ENCODE measurements at places on chromosomes 7 and 10.

DNA sequence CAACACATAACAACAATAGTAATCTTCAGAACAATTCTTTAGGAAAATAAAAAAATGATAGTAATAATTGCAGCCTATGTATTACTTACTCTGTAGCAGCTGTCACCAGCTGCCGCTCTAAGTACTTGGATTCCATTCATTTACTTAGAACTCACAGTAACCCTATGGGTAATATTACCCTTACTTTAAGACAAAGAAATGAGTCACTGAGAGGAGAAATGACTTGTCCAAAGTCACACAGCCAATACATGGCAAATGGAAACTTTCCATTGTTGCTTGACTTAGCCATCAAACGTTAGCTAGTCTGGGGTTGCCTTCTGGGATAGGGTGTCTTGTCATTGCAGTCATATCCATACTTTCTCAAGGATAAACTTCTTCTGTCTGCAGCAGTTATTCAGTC is 3.6 kb downstream of the CCNY start:
- no peak for DNase-seq

GRCh38 chr10:64036321-64036930 is 515.2 kb downstream of the REEP3 start:
- no peak for DNase-seq

DNA sequence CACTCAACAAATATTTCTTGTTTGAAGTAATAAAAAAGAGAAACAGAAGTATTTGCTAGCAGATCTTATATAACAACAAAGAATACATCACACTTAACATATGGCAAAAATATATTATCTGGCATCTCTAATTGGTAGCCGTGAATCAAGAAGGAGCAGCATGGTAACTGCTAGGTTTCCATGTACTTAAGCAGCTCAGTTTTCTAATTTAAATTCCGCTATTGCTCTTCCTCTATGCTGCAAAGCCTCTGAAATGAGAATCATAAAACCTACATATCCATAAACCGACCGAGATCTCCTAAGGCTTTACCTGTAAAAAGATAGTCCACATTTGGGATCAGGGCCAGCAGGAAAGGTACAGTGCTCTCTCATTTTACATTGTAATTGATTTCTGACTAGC is 76.6 kb upstream of the PTPRZ1 start:
- no peak for DNase-seq

DNA sequence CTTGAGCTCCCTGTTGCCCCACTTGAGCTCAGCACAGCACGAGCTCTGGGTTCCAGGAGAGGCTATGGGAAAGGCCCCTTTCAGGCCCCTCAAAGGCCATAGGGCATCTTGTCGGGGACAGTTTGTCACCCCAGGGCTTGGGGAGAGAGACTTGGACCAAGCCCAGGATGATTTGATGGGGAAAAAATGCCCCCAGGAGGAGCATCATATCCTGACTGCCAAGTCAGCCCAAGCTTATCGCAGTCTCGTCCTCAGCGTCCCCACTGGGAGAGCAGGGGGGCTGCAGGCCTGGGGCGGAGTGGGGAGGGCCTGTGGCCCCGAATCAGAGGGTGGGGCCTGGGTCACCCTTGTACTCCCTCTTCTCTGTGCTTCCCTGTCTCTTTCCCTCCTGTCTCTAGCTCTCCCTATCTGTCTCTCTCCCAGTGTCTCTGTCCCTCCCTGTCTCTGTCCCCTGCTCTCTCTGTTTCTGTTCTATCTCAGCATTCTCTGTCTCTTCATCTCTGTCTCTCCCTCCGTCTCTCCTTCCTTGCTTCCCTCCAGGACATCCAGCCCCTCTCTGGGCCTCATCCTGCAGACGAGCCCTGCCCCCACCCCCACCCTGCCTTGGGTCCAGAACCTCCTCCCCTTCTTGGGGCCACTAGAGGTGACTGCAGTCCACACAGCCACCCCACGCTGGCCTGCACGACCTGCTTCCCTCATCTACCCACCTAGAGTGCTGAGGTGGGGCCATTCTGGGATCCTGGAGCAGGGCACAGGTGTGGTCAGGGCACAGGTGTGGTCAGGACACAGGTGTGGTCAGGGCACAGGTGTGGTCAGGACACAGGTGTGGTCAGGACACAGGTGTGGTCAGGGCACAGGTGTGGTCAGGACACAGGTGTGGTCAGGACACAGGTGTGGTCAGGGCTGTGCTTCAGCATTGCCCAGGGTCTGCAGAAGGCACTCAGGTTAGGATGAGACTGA is 17.3 kb upstream of the GRIFIN start:
- no peak for DNase-seq

GRCh38 chr7:91683823-91684222 is 196.7 kb downstream of the MTERF1 start:
- DNase-seq: peak; percentile 95

DNA sequence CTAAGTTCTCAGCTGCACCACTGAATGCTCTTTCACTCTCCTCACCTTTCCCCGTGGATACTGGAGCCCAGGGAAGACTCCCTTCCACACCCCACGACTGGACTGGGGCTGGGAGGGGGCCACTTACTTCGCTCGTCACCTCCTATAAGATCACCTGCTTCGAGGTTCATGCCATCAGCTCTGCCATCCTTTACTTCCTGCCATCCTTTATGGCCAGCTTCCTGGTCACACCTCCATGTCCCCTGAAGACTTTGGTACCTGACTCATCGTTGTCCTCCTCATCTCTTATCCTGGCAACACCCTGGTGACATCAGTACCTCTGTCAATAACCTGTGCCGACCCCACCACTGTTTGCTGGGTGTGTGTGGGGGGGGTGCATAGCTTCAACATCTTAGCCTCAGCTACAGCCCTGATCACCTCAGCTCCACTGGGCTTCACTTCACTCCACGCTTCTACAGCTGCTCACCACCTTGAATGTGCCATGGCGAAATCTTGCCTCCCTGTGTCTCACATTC is 8.7 kb upstream of the VDAC2 start:
- DNase-seq: no peak

- DNase-seq: no peak
These were observed 17.3 kb upstream of the EVX1 start for GRCh38 chr7:27224983-27225934.

DNA sequence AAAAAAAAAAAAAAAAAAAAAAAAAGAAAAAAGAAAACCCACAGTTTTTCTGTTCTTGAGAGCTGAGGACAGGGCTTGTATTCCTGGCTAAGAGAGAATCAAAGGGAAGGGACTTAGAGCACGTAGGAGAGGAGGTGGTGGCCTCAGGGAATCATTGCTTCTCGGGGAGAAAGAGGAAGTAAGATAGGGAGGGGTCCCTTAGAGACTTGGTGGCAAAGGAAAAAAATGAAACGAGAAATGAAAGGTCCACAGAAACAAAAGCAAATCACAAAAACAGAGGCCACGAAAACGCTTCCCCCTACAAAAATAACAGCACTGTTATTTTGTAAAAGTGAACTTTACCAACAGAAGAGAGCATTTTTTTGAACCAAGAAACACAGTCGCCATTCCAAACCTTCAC is 323.1 kb upstream of the GALNT17 start:
- DNase-seq: no peak

GRCh38 chr7:95545007-95545615 is 51.2 kb downstream of the PDK4 start:
- peak; percentile 7 for DNase-seq
